CD4-positive, alpha-beta T cell (primary cell): ENCODE measurements at places on chromosomes 2 and 18.

DNA sequence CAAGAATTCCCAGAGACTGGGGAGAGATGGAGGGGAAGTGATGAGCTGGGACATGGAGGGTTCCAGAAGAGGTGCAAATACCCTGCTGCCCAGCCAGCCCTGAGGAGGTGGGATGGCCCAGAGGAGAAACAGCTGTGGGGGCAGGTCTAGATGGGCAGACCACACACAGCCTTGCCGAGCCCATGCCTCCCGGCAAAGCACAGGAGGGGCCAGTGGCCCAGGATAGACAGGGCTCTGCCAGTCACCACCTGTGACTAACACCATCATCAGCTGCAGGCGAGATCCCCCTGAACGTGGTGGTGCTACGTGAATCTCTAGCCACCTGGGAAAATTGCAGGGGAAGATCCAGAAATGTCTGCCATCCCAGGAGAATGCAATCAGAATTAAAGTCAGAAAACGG lies 39.4 kb downstream of the SCTR start:
- no peaks in the 10 kb centered on the region for H3K4me1 ChIP-seq
- no peaks in the 10 kb centered on the region for H3K36me3 ChIP-seq
- no peak overlapping the region for H3K4me3 ChIP-seq
- H3K27ac ChIP-seq: no peak overlapping the region
- DNase-seq: no peak

DNA sequence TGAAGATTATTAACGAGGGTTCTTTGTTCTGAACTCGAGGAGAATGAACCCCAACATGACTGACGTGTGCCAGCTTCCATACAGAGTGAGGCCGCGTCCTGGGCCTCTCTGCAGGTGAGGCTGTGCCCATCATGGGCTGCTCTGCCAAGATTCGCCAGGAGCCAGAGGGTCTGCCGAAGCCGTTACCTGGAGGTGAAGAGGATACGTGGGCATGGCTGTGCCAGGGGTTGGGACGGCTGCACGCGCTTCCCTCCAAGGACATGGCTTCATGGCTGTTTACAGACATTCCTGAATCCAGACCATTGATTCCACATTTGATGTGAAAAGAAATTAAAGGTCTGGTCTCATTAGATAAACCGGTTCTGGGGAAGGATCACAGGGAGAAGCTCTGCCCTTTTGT lies 211.4 kb upstream of the SALL3 start:
- no peak overlapping the region for H3K4me3 ChIP-seq
- H3K36me3 ChIP-seq: no peaks in the 10 kb centered on the region
- H3K4me1 ChIP-seq: no peaks in the 10 kb centered on the region
- no peaks in the 10 kb centered on the region for H3K27me3 ChIP-seq
- DNase-seq: no peak

DNA sequence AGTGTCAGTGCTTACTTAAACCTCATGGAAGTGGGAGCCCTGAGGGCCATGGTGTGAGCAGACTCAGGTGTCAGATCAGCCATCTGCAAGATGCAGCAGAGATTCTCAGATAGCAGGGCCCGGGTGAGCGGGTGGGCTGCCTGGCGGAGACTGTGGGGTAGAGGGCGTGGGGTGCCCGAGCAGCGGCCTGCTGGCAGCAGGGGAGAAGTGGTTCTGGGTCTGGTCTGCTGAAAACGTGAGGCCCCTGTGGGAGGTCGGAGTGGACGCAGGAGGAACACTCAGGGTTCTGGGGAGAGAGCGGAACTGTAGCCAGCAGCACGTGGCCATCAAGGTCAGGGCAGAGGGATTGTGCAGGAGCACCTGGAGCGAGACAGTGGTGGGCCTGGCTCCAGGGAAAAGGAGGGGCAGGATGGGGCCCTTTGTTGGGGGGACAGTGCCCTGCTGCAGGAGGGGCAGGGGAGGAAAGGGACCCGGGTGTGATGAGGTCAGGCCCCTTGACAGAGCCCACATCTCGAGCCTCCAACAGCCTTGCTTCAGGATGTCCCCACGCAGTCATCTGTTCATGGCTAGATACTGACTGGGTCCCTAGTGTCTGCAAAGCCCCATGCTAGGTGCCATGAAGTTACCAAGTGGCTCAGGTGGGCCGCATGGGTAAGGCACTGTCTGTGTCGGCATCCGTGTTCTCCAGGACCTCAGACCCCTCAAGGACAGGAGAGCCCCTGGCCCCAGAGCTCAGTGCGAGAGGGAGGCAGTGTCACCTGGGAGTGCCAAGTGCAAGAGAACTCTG lies 2.7 kb upstream of the ESPNL start:
- H3K36me3 ChIP-seq: peaks cover 7% of the 10 kb centered on the region
- no peaks in the 10 kb centered on the region for H3K4me1 ChIP-seq
- no peak overlapping the region for H3K4me3 ChIP-seq

- H3K36me3 ChIP-seq: no peaks in the 10 kb centered on the region
- H3K27me3 ChIP-seq: no peaks in the 10 kb centered on the region
- no peak overlapping the region for H3K27ac ChIP-seq
- H3K4me3 ChIP-seq: no peak overlapping the region
These were observed 185.2 kb upstream of the APCDD1 start for GRCh38 chr18:10269261-10269660.

DNA sequence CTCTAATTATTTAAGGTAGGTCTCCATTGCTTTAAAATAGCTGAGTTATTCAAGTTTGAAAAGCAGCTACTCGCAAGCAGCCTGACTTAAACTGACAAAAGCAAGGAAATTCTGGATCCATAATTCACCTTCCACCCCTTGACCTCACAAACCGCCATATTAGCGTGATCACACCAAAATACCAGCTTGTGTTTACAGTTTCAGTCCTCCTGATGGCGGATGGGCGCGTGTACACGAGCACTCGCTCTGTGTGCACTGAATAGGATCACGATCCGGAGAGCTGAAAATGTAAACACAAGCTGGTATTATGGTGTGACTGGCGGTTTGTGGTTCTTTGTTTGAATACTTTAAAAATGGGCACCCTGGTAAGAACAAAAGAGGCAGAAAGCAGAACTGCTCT lies 42.4 kb upstream of the PSMD14 start:
- no peaks in the 10 kb centered on the region for H3K27me3 ChIP-seq
- no peak overlapping the region for H3K4me3 ChIP-seq
- no peak overlapping the region for H3K27ac ChIP-seq
- H3K36me3 ChIP-seq: no peaks in the 10 kb centered on the region
- no peaks in the 10 kb centered on the region for H3K4me1 ChIP-seq

DNA sequence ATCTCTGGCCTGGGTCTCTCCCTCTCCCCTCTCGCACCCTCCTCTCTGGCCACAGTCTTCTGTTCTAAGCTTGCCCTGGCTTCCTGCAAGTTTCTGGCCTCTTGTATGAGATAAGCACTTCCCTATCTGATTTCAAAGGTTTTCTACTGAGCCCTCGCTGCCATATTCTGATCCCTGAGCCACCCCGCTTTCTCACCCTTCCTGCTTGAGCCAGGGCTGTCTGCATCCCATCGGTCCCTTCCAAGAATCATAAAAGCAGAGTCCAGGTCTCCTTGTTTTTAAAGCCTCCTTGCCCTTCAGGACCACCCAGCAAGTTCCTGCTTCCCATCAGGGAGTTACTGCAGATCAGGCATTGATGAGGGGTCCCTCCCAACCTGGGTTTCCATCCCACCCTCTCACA lies 110.2 kb downstream of the PRKCE start:
- no peak overlapping the region for H3K27ac ChIP-seq
- H3K4me1 ChIP-seq: no peaks in the 10 kb centered on the region
- H3K36me3 ChIP-seq: no peaks in the 10 kb centered on the region
- H3K4me3 ChIP-seq: no peak overlapping the region
- H3K27me3 ChIP-seq: no peaks in the 10 kb centered on the region
